ENCODE measurements at places on chromosomes 2 and 18. TPM values are rescaled to one million over a fixed set of nuclear protein-coding genes. Genes with fewer than 3 reads are reported as not detected.

GRCh38 chr2:30683236-30683956, 123.8 kb downstream of the CAPN13 start:
- peak; percentile 76 for DNase-seq

DNA sequence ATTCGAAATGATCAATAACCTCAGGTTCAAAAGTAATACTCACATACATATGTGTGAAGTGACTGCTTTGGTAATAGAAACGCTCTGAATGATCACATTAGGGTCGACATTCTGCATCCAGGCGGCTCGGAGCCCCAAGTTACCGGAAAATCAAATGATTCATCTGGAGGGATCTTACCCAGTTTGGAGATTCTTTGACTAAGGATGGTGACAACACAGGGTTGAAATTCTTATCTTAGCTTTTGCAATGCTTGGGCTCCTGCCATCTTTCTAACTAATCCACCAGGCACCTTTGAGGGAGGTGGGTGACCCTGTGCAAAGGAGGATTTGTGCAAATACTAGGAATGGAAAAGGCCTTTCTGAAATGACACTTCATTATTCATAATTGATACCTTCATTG, 10.8 kb downstream of the GBX2 start:
- DNase-seq = no peak

DNA sequence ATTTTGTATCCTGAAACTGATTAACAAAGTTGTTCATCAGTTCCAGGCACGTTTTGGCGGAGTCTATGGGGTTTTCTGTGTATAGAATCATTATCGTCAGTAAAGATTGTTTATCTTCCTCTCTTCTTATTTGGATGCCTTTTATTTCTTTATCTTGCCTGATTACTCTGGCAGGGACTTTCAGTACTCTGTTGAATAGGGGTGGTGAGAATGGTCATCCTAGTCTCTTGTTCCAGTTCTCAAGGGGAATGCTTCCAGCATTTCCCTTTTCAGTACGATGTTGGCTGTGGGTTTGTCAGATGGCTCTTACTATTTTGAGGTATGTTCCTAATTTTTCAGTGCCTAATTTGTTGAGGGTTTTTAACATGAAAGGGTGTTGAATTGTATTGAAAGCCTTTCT, 14.0 kb upstream of the SPDYA start:
- no peak for DNase-seq

DYNAP gene
- total RNA-seq = not detected

OSBPL1A gene
- total RNA-seq = 1.1 TPM

ARHGEF4 gene
- not detected for total RNA-seq

MC4R gene
- not detected for total RNA-seq

ACTR1B gene
- 32.1 TPM for total RNA-seq

DNA sequence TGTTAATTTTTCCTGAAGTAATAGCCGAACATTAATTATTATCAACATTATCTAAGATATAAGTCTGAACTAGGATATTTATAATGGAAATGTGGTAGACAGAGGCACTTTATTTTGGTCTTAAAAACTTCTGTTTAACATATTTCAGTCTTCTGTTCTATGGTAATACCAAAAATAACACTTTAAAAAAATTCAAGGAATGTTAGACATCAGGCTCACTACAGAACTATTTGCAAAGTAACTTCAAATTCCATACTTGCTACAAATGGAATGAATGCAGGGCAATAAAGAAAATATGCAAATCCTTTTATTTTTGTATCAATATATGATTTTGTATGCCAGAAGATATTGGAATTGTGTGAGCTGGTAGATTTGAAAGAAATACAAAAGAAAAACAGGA, 345.5 kb upstream of the DSEL start:
- no peak for DNase-seq

KCNS3 gene
- 2.5 TPM for total RNA-seq

DNA sequence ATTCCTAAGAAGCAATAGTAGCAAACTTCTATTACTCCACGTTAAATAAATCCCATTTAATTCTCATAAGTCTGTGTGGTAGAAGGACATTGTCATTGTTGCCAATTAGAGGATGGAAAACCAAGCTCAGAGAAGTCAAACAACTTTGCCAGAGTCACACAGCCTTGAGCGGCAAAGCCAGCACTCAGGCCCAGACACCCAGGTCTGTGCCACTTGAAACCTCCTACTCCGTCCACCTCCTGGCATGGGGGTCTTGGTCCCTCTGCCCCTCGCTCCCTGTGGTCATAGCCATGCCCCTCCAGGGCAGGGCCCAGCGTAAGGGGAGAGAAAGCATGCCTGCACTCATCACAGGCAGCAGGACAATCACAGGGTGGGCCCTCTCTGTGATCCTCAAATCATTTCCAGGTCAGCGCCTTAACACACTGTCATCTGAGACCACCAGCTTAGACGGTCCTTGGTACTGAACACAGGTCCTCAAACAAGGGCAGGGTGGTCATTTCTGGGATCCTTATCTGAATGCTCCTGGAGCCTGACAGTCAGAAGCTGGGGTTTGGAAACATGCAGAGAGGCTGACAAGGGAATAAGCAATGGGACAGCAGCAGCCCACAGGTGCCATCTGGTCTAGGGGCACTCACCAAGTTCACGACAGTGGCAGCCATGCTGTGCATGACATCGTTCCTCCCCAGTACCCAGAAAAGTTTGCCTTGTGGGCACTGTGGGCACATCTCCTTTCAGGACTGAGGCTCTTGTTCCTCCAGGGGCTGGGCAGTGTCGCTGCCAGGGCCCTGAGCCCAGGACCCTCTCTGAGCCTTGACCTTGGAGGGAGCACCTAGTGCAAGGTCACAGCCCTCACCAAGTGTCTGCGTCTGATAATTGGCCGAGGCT, 38.2 kb downstream of the FAM178B start:
- DNase-seq = no peak

DNA sequence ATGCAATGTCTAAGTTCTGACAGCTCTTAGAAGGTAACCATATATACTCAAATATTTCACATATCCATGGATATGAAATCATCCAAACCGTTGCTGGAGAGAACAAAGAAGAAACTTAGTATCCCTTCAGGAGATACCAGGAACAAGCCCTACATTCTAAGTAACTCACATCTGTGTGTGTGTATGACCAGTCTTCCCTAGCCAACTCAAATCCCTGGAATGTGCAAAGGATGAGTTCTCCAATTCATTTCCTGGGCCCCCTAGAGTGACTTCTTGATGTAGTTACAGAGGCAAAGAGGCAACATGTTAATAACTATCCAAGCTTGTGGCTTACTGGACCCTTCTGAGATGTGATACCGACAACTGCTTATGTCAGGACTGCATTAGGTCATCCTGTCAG, 20.1 kb downstream of the TPGS2 start:
- DNase-seq = no peak

GRCh38 chr2:179435000-179435399, 170.4 kb upstream of the SESTD1 start:
- DNase-seq = no peak

GRCh38 chr18:21109936-21110712, 1.5 kb downstream of the ROCK1 start:
- peak; percentile 63 for DNase-seq

TIGD1 gene
- 20.6 TPM for total RNA-seq

EFR3B gene
- 0.58 TPM for total RNA-seq

IMMT gene
- total RNA-seq = 75.6 TPM

DNA sequence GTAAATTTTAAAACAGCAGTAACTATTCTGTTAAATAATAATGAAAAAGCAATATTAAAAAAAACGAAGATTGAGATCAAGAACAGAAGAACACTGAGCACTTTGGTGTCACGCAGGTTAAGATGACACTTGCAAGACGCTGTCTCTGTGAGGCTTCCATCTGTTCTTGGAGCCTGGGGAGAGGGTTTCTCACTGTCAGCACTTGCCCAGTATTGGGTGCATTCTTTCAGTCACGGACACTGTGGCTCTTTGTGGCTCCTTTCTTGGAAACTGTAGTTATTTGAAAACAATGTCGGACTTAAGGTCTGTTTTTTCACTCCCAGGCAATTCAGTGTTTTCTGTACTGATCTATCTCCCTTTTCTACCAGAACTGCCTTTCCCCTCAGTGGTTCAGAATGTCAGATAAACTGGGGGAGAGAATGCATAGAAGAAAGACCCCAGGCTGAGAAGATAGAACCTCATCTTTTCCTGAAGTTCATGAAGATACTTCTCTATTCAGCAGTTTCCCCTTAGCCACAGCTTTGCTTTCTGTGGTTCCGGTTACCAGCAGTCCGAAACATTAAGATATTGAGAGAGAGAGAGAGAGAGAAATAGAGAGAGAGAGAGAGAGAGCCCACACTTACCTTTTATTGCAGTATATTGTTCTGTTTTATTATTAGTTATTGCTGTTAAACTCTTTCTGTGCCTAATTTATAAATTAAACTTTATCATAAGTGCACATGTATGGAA, 283.3 kb downstream of the DCDC2C start:
- no peak for DNase-seq

DNA sequence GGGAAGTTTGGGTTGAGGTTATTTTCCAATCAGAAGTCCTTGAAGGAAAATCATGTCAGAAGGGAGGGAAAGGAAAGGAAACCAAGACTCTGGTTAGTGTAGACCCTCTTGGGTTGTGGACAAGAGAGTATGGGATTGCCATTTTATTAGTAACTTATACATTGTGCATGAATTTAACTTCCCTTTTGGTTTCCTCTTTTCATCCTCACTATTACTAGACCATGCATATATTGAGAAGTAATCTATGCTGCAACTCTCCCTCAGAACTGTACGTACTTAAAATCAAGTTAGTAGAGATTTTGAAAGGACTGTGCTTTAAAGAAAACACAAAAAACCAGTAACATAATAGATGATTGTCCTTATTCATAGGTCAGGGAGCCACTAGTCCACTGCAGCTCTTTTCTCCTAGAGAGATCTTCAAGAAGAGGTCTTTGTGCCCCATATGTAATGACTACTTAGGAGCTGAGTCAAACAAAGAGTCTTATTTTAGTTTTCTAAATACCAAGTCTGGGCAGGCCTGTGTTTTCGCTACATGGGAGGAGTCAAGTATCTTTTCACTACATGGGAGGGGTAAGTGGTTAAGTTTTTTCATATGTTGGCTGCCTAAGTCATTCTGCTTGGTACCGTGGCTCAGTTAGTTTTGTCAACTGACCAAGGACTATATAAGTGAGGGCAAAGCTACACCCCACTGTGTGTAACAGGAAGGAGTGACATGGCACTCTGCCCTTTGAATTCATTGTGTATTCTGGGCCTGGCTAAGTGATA, 25.2 kb upstream of the FAM117B start:
- no peak for DNase-seq

PLEKHH2 gene
- total RNA-seq = not detected

DNA sequence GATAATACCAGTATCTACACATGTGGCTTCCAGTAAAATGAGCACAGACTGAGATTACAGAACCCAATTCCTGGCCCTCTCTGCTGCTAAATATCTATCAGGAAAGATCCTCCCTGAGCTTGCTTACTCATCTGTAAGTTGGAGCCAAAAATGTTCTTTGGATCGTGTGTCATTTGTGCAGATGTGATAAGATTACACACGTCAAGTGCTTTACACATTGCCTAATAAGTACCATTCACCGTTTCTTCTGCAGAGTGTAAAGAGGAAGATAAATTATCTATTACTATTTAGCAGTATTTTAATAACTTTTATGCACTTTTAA, 23.2 kb upstream of the SLC20A1 start:
- no peak for DNase-seq

DNA sequence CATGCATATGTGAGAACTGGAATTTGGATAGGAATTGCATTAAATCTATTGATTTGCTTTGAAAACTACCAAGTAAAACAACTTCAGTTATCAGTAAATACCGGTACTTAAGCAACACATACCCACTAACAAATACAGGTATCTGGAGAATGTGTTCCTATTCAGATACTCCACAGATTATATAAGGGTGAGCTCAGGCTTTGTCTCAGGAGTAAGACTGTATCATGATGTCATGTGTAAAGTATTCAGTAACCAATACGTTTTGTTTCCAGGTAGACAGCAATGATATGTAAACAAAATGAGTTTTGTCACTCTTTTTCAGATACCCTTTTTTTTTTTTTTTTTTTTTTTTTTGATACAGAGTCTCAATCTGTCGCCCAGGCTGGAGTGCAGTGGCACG, 74.8 kb downstream of the DSC3 start:
- no peak for DNase-seq

CTLA4 gene
- not detected for total RNA-seq

DNA sequence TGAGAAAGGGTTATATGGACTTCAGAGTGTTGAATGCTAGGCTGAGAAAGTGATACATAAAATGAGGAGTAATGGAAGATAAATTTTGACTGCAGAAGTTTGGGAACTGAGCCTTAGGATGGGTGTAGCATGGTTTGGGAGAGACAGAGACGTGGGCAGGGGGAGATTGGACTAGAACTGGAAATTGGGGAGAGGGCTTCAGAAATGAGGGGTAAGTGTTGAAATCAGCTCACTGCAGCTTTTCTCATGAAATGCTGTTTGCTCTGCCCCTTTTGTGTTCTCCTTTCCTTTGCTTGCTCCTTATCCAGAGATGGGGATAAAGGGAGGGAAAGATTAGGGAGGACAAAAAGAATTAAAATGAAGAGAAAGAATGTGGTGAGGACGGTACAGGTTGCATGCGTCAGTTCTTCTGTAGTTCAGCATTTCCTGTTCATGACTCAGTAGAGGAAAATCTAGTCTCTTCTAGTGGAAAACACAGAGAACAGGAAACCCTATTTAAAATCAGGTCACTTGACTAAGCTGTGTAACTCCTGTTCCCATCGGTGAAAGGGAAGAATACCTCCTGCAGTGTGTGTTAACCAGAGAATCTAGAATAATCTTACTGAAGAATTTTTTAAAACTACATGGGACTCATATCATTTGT, 105.6 kb downstream of the CRIM1 start:
- DNase-seq = peak; percentile 24

DNA sequence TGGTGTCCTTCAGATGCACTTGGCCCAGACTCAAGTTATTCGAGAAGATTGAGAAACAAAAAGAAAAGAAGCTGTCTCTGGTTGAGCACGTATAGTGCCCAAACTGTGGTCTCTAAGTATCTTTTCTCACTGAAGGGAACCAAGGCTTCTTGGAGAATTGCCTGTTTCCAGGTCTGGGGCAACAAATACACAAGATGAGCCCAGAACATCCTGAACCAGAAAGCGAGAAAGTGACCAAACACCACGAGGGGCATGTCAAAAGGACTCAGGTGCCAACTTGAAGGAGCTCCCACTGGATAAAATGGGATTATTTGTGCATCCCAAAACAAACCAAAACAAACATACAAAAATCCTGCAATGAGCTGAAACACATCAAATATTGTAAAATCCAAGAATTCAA, 13.6 kb upstream of the ATOH8 start:
- no peak for DNase-seq

- DNase-seq = no peak
Measured at GRCh38 chr2:233013027-233013461, at the start of gene NGEF. Gene NGEF (minus strand): TSS chr2:233013256. CDS start chr2:232974890, 38,366 bp downstream.

GRCh38 chr2:10132043-10132575, 9.6 kb downstream of the RRM2 start:
- peak; percentile 44 for DNase-seq

NEU2 gene
- total RNA-seq = not detected

GRCh38 chr2:129827311-129828090, 152.0 kb upstream of the RAB6C start:
- no peak for DNase-seq
